ENCODE measurements at places on chromosomes 7 and 10.

DNA sequence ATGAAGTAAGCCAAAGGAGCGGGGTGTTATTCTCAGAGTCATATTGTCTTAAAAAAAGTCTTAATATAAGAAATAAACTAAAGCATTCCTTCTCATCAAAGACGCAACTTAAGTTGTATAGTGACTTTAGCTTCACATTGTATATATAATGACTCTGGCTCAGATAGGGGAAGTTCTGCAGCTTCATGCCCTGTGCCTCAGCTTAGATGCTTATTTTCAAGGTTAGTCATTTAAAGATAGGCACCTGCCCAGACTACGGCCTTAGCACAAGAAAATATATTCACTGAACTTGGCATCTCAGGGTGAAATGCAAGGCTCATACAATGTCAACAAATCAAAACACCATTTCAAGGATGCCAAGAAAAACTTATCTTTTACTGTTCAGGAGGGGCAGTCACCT is 52.8 kb upstream of the DNAJB12 start:
- DNase-seq = no peak

GRCh38 chr10:71921324-71922027 is 42.7 kb upstream of the CHST3 start:
- no peak for DNase-seq

- DNase-seq = no peak
Measured at GRCh38 chr10:70779088-70779487, 6.1 kb downstream of the TBATA start.

GRCh38 chr7:89458114-89458513 is 662.6 kb upstream of the TEX47 start:
- DNase-seq = no peak

- DNase-seq = peak; percentile 43
Measured at GRCh38 chr10:93080350-93081046, 6.8 kb downstream of the CYP26A1 start.

GRCh38 chr7:73433924-73434700 is 534 bp downstream of the FZD9 start:
- no peak for DNase-seq

DNA sequence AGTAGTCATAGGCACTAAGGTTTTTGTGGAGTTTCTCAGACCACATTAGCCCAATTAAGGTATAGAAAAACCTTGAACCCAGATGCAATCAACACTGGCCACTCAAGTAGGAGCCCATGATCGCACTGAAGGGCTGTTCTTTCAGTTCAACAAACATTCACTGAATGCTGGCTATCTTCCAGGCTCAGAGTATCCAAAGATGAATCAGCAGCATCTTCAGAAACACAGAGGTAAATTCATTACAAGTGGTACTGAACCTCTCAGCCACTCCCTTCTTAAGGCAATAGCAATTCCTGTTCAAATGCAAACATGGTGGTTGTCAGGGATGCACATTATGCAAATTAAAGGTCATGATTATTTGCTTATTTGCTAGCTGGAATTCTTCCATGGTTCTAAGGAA is 17.1 kb downstream of the KCNK18 start:
- DNase-seq = no peak

DNA sequence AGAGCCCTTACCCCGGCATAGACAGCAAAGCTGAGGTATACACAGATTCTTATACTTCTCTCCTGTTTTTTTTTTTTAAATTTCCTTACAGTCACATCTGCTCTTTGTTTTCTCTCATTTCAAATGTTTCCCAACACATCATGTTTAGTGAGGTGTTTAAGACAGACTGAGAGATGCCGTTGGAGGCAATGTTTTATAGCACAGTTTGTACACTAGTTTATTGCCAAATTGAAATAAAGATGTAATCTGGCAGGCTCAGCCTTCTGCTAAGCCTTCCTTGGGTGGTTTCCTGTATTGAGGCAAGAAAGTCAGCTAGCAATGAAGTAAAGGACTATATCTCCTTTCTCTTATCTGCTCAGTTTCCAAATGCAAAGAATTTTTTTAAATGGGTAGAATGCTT is 393.4 kb downstream of the SORCS1 start:
- no peak for DNase-seq

DNA sequence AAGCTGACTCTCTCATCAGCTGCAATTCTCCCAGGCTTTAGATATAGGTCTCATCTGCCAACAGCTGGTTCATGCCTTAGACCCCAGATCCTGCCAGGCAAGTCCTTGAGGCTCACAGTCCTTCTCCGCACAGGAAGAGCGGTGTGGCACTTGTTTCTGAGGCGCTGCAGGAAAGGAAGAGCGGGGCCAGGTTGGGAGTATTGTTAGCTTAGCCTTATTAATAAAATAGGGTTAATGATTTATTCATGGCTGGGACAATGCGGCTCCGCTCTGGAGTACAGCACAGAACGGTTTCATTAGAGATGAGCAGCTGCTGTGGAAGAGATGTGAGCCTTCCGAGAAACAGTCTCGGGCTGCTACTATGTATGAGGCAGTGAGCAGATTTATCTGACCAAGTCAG is 78.1 kb downstream of the FZD1 start:
- no peak for DNase-seq

DNA sequence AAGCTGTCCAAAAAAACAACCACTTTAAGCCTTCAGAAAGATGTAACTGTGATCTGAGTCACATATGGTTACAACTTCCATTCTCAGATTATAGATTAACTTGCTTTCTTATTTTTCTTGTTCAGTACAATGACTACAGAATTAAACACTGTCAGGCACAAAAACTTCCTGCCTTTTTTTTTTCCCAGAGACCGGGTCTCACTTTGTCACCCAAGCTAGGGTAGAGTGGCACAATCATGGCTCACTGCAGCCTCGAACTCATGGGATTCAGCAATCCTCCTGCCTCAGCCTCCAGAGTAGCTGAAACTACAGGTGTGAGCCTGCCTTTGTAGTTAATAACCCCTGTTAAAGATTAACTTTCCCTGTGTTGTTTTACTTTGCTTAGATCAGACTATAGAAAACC is 163.2 kb downstream of the AVL9 start:
- DNase-seq = no peak

DNA sequence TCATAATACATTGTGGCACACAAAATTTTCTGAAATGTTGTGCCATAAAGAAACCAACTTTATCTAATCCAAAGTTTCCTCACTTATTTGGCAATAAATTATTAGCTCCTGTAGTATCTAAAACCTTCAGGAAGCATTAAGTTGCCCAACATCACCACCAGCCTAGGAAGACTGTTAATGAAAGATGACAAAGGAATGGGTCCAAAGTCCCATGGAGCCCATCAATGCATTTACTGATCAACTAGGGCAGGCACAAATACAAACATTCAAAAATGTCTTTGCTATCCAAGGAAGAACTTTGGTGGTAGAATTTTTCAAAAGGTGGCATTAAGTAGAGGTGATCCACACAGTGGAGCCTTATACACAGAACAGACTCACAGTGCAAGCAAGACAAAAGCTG is 4.5 kb downstream of the GRB10 start:
- no peak for DNase-seq

DNA sequence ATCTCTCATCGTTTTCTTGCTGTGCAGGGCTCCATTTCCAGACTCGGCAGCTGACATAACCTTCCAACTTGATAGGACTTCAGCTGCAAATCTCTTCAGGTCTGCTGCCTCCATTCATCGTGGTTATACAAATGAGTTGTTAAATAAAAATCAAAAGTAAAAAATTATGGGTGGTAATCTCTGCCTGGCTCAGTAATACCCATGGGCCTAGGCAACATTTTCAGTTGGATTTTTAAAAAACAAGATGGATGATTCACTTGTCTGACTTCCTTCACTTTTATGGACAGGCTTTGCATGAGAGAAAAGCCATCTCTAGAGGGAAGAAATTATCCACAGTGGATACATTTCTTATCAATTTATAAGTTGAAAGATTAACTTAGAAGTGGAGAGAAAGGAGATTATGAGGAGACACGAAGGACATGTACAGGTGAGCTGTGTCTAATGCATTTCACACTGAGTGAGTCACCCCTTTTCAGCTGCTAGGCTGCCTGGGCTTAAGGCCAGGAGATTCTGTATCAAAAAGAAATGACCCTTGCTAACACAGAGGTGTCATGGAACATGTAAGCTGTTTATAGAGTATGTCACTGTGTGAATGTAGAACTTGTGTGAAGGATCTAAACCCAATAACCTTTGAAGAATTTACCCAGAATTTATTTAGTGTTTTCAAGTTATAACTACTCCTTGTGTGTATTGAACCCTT is 495.1 kb downstream of the AUTS2 start:
- no peak for DNase-seq

DNA sequence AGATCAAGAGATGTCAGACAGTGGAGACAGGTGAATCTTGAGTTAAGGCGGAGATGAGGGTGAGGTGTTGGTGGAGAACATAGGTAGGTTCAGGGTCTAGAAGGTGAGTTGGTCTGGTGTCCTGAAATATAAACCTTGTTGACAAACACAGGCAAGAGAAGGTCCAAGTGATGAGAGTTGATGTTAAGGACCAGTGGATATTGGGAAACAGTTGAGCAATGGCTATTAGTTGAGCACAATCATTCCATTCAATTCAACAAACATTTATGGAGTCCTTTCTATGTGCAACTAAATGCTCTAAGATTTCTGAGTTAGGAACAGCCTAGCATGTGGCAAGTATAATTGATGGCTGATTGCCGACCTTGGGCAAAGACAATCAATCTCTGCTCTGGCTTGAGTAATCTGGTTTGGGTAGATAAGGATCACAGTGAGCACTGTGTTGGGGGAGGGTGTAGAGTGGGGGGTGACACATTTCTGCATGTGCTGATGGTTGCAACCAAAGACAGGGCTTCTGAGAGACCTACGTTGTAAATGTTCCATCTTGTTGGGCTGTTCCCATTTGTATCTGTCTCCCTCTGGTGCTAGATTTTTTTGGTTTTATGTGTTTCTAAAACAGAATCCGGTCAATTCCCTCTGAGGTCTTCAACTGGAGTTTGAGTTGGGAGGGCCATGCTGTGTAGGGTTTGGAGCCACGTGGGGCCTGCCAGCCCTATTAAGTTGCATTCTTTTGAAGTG is 201.1 kb downstream of the BAMBI start:
- no peak for DNase-seq

- no peak for DNase-seq
Measured at GRCh38 chr7:92359801-92360200, 87.5 kb upstream of the GATAD1 start.

DNA sequence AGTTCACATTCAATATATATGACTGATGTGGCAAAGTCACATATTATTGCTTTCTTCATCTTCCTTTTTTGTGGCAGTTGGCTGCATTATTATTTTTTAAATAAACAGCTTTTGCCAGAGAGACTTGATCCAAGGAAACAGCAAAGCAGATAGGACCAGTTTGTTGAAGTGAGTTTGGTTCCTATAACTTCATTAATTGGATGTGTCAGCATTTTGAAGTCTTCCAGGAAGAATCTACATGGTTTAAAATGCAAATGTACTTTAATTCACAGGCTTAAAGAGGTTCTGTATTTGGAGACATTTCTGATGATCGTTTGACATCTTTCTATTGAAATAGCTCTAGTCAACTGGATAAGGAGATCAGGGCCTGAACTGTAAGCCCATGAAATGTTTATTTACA is 13.2 kb downstream of the UBE2D1 start:
- DNase-seq = no peak

- DNase-seq = no peak
Measured at GRCh38 chr7:76327610-76328009, 25.1 kb downstream of the HSPB1 start.

- no peak for DNase-seq
Measured at GRCh38 chr10:122721111-122721510, 21.5 kb upstream of the C10orf120 start.

DNA sequence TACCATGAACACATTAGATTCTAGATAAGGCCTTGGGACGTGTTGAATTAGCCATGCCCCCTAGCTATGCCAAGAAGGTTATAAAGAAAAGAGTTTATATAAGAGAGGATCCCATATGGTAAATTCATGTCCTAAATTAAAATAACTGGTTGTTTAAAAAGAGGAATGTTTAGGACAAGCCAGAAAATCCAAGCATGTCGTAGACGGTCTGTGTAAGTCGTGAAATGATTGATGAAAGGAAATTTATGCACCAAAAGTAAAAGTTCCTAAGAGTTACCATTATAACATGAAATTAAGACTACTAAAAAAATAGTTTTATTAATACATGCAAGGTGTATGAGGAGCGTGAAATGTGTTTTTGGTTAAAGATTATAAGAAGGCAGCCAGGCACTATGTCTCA is 624.9 kb downstream of the ARL4A start:
- no peak for DNase-seq

DNA sequence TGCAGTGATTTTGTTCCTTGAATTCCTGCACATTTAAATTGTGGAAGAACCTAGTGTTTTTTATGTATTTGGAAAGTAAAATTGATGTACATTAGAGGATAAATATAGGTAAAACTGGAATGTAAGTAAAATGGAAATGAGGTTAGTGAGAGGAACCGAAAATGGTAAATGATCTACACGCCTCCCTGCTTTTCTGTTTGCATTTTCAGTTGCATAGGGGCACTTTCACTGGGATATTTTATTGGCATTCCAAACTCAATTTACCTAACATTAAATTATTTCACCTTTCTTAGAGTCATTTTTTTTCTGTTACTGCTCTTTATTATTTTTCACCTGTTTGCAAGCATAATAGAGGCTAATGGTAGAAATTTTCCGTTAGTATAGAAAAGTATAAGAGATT is 8.0 kb downstream of the CDK13 start:
- DNase-seq = no peak

DNA sequence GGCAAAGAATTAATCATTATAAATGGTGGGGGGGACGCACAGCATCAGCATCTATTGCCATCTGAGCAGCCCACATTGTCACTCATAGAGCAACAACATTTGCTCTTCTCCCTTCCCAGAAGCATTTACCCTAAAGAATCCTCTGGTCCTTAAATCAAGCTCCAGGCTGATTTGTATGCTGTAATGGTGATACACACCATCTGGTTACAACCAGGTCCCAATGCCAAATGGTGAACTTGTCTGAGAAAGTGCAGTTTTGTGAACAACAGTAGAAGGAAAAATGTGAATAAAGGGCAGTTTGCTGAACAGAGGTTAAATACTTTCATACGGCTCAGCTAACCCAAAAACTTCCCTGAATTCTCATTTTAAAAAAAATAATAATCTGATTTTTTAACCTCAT is 38.8 kb upstream of the TCF7L2 start:
- DNase-seq = no peak

- DNase-seq = no peak
Measured at GRCh38 chr7:98049034-98049433, 57.6 kb upstream of the LMTK2 start.

DNA sequence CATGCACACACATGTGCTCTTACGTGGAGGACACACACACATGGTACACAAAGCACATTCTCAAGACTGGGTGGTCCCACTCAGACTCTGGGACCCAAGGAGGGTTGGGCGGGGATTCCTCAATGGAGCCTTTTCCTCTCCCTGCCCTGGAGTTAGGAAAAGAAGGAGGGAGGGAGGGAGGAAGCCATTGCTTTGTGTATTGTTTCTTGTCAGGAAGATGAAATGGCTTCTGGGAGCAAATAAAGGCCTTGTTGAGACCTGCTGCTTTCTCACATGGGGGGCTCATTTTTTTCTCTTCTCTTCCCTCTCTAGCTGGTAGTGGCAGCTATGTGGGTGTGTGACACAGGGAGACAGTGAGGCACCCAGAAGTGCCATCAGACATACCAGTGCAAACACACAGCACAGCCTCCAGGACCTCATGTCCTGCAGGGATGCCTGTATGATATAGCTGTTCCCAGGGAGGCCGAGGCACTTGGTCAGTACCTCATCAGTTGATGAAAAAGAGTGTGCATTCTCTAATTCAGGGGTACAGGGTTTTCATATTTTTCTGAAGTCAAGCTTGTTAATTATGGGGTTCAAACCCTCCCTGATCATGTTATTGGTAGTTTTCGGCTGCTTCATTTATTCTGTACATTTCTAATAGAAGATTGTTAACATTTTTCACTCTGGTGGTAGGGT is 5.7 kb downstream of the AQP1 start:
- DNase-seq = no peak
